ENCODE measurements at places on chromosomes 13 and 19. TPM values are rescaled to one million over a fixed set of nuclear protein-coding genes. Genes with fewer than 3 reads are reported as not detected.
A peak's percentile ranks its signal among the peaks of the same experiment; 100 is the strongest.

- DNase-seq, result no peak
Observed at GRCh38 chr13:74064805-74065312, 69.3 kb downstream of the KLF12 start.

DNA sequence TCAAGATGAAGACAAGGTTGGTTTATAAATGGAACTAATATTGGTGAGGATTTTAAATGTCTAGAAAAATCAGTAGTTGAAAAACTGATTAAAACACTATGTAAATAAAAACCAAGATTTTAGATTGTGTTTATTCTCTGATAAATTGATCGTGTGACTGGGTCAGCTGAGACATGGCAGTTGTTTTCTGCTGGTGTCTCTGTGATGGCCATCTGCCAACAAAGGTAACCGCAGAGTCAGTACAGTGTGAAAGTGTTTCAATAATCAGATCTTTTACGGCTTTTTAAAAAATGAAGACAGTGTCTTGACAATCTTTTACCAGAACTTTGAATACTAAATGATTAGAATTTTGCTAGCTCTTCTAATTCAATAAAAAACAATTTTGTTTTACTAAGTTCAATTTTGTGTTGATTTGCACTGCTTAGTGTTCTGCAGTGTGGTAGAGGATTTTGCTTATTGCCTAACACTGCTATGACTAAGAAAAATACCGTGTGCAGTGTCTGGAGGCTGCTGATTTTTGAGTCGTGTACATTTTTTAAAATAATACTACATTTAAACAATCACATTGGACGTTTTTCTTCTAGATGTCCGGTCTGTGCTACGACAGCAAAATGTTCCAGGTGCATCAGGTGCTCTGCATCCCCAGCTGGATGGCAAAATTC, 32.7 kb upstream of the GPR183 start:
- DNase-seq, result no peak

Gene PTGIR
- 1.7 TPM for total RNA-seq

GRCh38 chr19:54517483-54517882, 14.9 kb downstream of the LAIR2 start:
- peak; percentile 63 for DNase-seq

- DNase-seq, result no peak
Observed at GRCh38 chr19:32868206-32868950, 1.2 kb downstream of the SLC7A9 start.

- no peak for DNase-seq
Observed at GRCh38 chr13:105139048-105139379, 1396.4 kb downstream of the EFNB2 start.

Gene SIGLEC11
- total RNA-seq, result not detected

- no peak for DNase-seq
Observed at GRCh38 chr19:35146746-35147459, 3.8 kb downstream of the FXYD7 start.

GRCh38 chr13:89066868-89067466, 1395.8 kb downstream of the SLITRK5 start:
- peak; percentile 34 for DNase-seq

- DNase-seq, result no peak
Observed at GRCh38 chr19:30856376-30856775, 484.2 kb downstream of the ZNF536 start.
